ENCODE measurements at places on chromosomes 16 and 17.

DNA sequence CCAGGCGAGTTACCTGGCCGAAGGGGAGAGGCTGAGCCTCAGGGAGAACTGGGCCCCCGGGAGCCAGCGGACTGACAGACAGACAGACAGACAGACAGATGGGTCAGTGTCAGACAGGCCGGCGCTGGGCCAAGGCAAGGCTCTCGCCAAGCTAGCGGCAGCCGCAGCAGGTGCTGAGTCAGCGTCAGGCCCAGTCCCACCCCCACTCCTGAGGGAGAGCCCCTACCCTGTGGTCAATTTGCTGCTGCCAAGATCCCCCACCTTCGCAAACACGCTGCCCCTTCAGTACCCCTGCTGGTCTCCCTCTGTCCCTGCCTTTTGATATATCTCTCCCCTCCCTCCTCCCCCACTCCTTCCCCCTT, 1.5 kb downstream of the FGF11 start:
- DNase-seq, result peak; percentile 60

DNA sequence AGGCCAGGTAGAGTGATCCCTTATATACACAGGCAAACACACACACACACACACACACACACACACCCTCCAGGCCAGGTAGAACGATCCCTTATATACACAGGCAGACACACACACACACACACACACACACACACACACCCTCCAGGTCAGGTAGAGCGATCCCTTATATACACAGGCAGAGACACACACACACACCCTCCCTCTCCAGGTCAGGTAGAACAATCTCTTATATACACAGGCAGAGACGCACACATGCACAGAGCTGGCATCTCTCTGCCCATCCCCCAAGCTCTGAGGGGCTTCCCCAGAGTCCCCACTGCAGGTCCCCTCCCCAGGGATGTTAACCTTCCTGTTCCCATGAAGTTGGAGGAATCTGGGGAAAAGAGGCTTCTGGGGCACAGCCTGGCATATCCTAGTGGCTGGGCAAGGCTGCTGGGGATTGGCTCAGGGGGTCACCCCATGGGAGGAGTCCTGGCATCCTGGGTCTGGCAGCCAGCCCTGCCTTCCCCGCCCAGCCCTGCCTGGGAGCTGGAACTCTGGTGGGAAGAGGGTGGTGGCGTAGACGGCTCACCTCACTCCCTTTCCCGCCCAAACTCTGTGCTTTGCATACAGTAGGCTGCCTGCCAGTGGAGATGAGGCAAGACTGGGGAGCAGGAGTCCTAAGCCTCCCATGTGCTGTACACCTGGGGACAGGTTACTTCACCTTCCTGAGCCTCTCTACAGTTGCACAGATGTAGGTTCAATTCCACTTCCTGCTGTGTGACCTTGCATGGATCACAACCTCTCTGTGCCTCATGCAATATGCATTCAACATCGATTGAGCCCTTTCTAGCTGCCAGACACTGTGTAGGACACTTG, 41.8 kb downstream of the TEKT5 start:
- peak; percentile 29 for DNase-seq

- DNase-seq, result no peak
Measured at GRCh38 chr16:2813771-2814221, 3.2 kb upstream of the PRSS21 start.

DNA sequence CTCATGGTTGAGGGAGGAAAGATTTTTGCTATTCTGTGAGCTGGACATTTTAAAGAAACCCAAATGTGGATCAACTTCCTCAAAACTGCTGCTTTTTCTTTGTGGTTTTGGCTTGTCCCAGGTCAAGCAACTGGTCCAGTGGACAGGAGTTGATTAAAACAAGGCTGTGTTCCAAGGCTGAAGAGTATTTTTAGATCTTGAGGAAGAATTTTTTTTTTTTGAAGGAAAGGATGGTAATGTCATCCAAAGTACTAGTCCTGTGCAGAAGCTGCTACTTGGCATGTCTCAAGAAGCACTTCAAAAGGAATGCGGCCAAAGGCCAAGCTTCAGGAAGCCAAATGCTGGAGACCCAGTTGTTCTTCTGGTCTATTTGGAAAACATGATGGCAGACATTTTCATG, 8.0 kb upstream of the MYH2 start:
- no peak for DNase-seq

DNA sequence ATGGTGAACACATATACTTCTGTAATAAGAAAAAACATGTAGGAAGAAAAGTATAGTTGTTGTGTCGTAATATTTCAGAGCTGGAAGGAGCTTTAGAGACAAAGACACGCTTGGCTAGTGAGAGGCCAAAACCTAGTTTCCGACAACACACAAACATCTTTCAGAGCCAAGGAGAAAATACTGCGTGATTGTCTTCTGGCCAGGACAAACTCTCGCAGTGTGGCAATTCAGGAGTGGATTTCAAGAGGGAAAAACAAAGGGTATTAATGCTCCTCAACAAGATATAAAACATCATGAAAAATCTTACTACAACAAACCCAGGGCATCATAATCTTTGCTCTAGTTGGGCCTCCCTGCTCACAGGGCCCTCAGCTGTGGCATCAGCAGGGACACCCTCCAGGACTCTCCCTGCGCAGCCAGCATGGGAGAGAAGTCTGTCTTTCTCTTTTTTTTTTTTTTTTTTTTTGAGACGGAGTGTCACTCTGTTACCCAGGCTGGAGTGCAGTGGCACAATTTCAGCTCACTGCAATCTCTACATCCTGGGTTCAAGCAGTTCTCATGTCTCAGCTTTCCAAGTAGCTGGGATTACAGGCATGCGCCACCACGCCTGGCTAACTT, 66.4 kb downstream of the CYB5B start:
- DNase-seq, result no peak

DNA sequence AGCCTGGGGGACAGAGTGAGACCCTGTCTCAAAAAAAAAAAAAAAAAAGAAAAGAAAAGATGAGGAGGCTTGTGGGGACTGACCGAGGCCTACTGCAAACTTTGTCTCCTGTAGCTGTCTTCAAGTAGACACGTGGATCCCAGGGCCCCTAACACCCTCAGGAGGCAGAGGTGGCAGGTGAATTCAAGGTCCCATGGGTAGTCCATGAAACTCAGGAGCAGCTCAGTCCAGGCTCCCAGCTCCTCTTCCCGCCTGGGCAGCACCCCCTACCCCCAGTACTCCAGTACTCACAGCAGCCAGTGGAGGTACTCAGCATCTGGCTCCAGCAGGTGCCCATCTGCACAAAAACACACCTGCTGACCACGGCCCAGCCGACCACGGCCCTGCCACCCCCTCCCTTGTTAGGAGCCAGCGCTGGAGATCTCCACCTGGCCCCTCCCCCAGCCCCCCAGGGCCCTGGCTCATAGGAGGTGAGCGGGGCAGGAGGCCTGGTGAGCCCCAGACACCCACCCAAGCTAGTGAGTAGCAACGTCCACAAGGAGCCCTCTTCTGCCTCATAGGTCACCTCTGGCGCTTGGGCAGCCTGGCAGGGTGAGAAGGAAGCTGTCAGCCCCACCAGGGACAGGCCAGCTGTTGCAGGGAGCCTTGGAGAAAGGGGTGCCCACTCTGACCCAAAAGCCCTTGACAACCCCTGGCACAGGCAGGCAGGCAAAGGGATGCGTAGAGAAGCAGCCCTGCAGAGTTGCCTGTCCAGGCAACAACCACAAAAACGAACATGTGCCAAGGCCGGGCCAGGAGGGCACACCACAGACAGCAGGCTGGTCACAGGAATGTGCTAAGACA, 3.8 kb downstream of the MRPL38 start:
- no peak for DNase-seq

GRCh38 chr17:2178798-2179501, 124.0 kb downstream of the HIC1 start:
- no peak for DNase-seq

- DNase-seq, result no peak
Measured at GRCh38 chr17:61048376-61049106, 351.1 kb upstream of the TBX2 start.

- no peak for DNase-seq
Measured at GRCh38 chr17:80775863-80776262, 215.8 kb upstream of the CHMP6 start.

GRCh38 chr16:89446975-89447293, 43.4 kb downstream of the ANKRD11 start:
- DNase-seq, result no peak

DNA sequence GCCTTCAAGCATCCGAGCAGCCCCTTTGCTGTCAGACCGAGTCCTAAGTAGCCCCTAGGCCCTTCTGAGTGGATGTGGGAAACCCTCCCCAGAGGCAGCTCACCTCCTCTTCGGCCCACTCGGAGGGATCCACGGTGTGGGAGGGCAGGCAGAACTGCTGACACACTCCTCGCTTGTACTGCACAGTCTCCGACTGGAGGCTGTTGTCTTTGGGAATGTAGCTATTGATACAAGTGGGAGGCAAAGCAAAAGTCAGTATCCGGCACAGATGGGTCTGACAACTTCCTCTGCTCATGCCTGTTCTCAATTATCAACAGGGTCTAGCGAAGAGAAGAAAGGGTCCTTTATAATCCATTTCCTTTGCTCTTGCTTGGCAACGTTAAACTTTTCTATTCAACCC, 25.9 kb upstream of the FOXJ1 start:
- DNase-seq, result no peak

DNA sequence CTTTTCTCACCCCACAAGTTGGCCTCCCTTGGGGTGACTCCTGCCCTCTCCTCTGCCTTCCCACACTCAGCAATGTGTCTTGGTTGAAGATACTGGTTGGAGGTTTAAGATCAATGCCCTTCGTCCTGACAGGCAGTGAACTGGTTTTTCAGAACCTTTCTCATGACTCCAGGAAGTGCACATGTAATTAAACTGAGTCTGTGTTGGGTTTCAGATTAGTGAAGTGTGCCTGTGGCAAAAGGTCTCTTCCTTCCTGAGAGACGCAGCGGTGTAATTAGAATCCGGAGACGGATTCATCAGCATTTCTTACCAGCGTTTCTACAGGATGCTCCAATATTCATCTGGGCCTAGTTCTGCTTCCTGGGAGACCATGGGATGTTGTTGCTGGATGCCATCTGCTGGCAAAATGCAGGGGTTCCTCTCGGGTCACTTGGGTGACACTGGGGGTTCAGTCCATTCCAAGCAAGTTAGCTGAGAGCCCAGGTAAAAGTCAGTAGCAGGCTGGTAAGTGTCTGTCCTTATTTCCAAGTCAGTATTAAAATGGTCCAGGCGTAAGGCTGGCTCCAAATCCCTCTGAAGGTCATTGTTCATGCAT, 233.3 kb downstream of the XYLT1 start:
- DNase-seq, result no peak

DNA sequence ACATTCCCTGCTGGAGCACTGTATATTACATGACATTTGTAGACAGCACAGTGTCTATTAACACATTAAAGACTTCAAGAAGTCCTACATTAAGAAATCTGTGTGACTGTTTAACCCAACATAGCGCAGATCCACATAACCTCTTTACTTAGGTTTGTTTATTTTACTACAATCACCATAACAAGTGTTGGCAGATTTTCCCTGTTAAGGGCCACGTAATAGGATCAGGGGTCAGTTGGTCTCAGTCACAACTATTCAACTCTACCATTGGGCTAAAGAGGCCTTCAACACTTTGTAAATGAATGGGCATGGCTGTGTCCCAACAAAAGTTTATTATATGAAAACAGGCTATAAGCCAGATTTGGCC, 51.3 kb upstream of the ADORA2B start:
- DNase-seq, result no peak

GRCh38 chr16:68384288-68385161, 63.8 kb downstream of the SMPD3 start:
- peak; percentile 33 for DNase-seq

GRCh38 chr16:83689385-83689831, 118.4 kb upstream of the HSBP1 start:
- DNase-seq, result peak; percentile 82

DNA sequence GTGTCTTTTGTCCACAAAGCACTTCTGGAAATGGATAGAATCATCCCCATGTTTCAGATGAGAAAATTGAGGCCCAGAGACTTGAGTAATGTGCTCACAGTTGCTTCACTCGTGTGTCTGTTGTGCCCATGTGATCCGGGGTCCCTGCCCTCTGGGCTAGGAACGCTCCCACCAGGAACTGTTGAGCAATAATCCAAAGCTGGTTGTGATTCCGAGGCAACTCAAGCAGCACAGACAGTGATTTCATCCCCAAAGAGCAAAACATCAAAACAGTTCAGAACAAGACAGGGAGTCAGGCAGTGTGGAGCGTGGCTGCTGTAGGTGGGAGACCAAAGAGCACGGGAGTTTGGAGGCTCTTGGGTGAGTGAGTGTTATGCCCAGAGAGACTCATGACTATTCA, 205.0 kb upstream of the ASIC2 start:
- no peak for DNase-seq

- peak; percentile 31 for DNase-seq
Measured at GRCh38 chr17:64384253-64385186, 6.1 kb downstream of the PECAM1 start.

GRCh38 chr17:41448506-41448905, 7.7 kb upstream of the KRT38 start:
- no peak for DNase-seq

- no peak for DNase-seq
Measured at GRCh38 chr16:53817117-53817755, 113.3 kb downstream of the FTO start.

DNA sequence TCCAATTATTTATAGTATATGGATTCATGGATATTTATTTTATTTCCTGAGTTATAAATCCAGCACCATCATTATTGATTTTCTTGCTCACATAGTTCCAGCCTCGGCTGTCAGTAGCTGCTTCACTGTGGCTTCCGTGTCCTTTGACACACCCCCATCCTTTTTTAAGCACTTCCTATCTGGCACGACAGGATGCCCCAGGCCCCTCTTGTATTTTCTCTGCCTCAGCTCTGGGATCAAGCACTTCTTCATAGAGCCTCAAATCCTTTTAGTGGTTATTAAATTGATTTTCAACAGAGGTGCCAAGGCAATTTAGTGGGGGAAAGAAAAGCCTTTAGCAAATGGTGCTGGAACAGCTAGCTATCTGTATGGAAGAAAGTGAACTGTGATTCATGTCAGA, 59.8 kb downstream of the GAN start:
- peak; percentile 31 for DNase-seq

Measured in hematopoietic multipotent progenitor cell treated with erythropoietin and hydrocortisone succinate and interleukin-3 and kit ligand, for 4 days (in vitro differentiated cells).